ENCODE measurements at places on chromosomes 4 and X. TPM values are rescaled to one million over a fixed set of nuclear protein-coding genes. Genes with fewer than 3 reads are reported as not detected.

DNA sequence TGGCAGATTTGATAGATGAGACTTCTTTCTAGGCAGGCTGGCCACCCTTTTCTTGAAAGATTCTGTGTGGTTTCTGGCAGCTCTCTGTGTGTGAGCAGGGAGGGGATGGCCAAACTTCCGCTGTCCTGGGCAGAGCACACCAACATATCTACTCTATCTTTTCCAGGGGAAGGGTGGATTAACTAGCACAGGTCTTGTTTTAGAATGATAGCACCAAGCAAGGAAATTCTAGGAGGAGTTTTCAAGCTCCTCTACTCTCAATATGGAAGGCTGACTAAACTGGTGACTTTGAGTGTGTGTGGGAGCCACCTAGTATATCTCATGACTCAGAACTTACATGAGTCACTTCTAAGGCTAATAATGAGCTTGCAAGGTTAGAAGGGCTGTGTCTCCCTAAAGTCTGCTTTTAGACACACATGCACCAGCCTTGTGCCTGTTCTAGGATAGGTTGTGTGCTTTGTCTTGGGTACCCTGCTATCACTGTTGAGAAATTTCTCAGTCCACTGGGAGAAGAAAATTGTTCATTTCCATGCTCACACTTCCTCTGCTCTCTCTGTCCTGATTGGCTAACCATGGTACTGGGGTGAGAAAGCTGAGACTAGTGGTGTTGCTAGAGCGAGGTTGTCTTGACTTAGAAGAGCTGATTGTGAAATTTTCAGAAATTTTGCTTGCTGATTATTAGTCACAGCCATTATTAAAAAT is 72.9 kb downstream of the YIPF6 start:
- no peak for DNase-seq

DNA sequence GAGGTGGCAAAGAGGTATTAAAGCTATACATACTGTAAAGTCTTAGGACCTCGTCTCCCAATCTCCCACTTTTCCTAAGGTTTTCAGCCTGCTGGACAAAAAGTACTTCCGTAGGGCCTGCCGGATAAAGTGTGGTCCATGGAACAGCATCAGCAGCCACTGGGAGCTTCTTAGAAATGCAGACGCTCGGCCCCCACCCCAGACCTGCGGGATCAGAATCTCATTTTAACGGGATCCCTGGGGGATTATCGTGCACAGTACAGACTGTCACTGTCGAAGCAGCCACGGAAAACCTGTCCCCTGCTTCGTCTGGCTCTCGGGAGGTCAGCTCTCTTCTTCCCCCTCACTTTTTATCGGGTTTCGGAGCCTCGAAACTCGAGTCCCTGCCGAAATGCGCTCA is 802 bp downstream of the ADGRG2 start:
- no peak for DNase-seq

- DNase-seq = no peak
Observed at GRCh38 chr4:108527723-108528122, 92.7 kb upstream of the RPL34 start.

GRCh38 chr4:187491959-187492358 is 503.6 kb upstream of the ZFP42 start:
- DNase-seq = no peak

DNA sequence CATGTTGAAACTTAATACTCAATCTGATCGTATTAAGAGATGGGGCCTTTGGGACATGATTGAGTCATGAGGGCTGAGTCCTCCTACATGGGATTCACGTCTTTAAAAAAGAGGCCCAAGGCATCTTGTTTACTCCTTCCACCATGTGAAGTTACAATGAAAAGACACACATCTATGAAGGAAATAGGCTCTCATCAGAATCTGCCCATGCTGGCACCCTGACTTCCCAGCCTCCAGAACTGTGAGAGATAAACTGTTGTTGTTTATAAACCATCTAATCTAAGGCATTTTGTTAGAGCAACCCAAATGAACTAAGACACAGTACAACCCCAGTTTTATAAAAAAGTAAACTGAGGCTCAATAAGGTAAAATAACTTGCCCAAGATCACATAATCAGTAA is 32.3 kb downstream of the PPP3CA start:
- no peak for DNase-seq

GRCh38 chrX:78378476-78379115 is 51.2 kb upstream of the CYSLTR1 start:
- no peak for DNase-seq

- DNase-seq = no peak
Observed at GRCh38 chrX:83509254-83509801, 1.2 kb downstream of the POU3F4 start.

DNA sequence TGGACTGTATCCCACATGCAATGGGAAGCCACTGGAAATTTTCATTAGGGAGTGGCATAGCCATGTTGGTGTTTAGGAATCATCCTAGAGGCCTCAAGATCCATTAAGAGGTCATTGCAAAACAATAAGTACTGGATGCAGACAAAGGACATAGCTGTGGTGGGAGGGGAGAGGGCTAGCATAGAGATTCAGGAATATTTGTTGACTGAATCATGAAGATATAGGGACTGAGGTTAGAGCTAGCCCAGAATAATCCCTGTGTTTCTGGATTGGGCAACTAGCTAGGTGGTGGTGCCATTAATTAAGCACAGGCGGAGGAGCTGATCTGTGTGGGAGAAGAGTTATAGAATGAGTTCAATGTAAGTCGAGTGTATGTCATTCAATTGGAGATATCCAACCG is 135.0 kb downstream of the RAB28 start:
- no peak for DNase-seq

- DNase-seq = no peak
Observed at GRCh38 chr4:141090473-141090872, 42.8 kb downstream of the RNF150 start.

DNA sequence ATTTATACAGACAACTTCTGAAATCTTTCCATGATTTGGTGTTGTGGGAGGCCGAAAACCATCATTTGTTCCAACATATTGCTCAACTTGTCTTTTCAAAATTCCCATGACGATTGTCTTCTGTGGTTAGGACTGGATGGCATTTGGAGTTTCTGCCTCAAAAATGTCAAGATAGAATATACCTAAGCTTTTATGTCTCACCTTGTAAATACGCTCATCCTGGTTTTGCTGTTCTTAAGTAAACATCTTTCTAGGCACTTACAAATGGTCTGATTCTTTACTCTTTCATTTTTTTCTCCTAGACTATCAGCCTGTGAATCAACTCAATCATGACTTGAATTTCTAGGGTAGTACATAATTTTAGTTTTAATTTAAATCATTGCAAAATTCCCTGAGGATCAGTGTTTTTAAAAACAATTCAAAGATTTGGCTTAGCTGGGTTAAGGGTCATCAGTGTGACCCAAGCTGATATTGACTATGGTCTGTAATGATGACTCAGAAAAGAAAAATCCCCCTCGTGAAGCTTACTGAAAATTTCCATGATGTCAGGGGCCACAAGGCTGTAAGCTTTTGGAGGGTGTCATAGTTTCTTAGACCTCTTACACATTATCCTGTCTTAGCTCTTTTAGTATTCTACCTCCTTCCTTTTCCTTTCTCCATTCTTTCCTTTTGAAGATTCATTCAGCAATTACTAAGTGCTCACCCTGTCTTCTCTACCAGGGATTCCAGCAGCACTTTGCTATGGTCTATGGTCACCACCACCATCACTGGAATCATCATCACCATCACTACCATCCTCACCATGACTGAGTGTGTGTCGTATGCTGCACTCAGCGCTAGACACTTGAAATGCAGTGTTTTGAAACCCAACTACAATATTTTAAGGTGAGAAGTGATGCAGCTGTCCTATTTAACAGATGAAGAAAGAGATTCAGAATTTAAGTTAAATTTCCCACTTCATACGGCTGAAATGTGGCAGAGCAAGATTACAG is 124.4 kb downstream of the CPE start:
- no peak for DNase-seq

DNA sequence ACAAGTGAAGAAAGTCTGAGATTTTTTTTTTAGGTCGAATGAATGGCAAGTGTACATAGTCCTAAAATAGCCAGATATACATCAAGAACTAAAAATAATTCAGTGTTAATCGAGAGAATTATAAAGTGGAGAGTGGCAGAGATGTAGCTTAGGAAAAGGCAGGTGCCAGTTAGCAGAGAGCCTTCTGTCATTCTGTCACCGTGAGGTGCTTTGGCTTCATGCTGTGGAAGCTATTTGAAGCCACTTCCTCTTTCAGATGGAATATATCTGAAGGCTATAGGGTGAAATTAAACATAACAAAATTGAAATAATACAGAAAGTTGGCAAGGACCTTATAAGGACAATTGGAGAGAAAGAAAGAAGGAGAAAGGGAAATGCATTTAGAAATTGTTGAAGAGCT is 756.3 kb downstream of the CCSER1 start:
- DNase-seq = no peak

DNA sequence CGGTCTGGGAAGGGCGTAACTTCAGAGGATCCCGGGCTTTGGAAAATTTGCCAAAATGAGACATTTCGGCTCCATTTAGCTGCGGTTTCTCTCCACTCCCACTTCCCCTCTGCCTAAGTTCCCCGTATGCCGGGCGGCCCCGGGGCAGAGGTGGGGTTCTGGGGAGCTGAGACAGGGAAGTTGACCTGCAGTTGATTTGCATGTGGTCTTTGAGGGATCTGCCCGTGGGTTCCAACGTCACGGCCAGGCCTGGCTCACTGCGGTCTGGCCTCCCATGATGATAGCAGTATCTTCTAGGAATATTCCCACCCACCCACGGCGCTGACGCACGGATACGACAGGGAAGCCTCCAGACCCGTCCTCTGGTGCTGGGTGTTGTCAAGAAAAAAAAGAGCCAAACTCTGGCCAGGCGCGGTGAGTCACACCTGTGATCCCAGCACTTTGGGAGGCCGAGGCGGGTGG is 27.3 kb upstream of the CRLF2 start:
- DNase-seq = peak; percentile 93

DNA sequence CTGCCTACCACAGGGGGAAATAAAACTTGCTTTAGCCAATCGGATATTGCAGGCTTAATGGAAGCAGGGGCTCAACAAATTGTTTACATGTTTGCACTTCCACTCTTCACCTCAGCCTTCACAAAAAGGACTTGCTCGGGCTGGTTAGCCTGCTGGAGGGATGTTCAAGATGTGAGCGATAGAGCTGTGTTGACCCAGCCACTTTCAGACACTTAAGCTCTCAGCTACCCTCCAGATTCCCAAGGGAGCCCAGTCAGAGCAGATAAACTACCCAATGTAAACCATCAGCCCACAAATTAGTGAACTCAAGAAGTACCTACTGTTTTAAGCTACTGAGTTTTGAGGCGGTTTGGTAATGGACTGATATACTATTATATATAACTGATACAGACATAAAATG is 508.4 kb upstream of the FTHL17 start:
- no peak for DNase-seq

Gene CD38
- 92.9 TPM for total RNA-seq

Gene SOD3
- 11.3 TPM for total RNA-seq

Gene UGT2B15
- not detected for total RNA-seq

Gene GAGE1
- not detected for total RNA-seq

Gene SHROOM3
- 11.8 TPM for total RNA-seq

Gene CSAG2
- not detected for total RNA-seq

Gene TRIM60
- total RNA-seq = not detected

Gene IRS4
- not detected for total RNA-seq
